ENCODE measurements at places on chromosomes 6 and 20.

DNA sequence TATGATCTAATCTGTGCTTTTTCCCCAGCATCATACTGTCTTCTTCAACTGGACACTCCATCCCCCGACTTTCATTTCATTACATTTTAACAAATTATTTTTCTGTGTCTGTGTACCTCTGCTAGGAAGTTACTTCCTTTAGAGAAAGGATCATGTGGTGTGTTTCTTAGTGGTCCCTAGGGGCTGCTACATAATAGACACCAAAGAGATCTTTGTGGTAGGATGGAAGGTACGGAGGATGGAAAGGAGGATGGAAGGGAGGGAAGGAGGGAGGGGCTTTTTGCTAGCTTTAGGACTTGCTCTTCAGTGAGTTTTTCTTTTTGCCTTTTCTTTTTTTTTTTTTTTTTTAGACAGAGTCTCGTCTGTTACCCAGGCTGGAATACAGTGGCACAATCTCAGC lies 95.7 kb downstream of the TNFAIP3 start:
- no peak for DNase-seq

- no peak for DNase-seq
Measured at GRCh38 chr20:15739035-15739434, 834.2 kb downstream of the KIF16B start.

GRCh38 chr6:12593771-12594529 lies 122.6 kb upstream of the PHACTR1 start:
- DNase-seq, result no peak

- no peak for DNase-seq
Measured at GRCh38 chr6:153485072-153485471, 354.0 kb upstream of the RGS17 start.

DNA sequence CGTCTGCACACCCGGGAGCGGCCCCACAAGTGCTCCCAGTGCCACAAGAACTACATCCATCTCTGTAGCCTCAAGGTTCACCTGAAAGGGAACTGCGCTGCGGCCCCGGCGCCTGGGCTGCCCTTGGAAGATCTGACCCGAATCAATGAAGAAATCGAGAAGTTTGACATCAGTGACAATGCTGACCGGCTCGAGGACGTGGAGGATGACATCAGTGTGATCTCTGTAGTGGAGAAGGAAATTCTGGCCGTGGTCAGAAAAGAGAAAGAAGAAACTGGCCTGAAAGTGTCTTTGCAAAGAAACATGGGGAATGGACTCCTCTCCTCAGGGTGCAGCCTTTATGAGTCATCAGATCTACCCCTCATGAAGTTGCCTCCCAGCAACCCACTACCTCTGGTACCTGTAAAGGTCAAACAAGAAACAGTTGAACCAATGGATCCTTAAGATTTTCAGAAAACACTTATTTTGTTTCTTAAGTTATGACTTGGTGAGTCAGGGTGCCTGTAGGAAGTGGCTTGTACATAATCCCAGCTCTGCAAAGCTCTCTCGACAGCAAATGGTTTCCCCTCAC lies 21.0 kb downstream of the PRDM1 start:
- no peak for DNase-seq

GRCh38 chr6:37504024-37504423 lies 4.3 kb upstream of the CCDC167 start:
- no peak for DNase-seq

DNA sequence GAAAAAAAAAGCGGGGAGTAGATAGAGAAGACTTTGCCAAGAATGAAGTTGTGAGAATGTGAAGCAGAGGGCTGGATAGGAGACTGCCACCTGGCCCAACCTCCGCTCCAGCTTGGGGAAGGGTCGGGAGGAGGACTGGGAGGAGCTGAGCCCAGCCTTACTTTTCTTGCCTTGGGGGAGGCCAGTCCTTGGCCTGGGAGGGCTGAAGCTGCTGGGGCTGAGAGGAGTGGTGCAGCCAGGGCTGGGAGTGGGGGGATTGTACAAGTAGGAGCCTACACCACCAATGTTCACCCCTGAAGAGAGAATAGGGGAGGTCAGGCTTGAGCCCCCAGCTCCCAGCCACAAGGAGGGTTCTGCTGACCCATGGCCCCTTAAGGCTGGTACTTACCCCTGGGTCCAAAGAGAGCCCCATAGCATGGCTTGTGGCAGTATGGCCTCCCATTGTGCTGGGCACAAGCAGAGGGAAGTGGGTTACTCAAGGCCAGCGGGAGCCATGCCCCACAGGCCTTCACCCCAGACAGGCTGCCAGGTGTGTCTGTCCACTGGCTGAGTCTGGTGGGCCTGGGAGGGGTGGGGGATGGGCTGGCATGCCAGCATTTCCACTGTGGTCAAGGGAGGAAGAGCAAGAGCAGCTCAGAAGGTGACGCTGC lies 1.1 kb downstream of the CRIP3 start:
- no peak for DNase-seq

DNA sequence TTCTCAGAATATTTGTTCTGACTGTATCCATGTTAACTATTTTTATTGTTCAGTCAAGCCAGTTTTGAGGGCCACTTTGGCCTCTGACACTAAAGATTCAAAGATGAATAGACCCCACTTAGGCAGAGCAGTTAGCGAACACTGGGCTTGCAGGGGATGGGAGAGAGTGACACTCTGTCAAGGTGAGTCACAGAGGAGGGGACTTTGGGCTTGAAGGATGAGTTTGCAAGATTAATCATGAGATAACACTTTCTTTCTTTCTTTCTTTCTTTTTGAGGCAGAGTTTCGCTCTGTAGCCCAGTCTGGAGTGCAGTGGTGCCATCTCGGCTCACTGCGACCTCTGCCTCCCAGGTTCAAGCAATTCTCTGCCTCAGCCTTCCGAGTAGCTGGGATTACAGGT lies 46.4 kb downstream of the SPATA2 start:
- no peak for DNase-seq

Data from H54 (cell line).